Activated naive CD8-positive, alpha-beta T cell treated with anti-CD3 and anti-CD28 coated beads, Interleukin-2, amount 10 ng/mL, durations not matched to agents 7 days and 5 days (primary cell): ENCODE measurements at places on chromosomes 5 and 9. TPM values are rescaled to one million over a fixed set of nuclear protein-coding genes. Genes with fewer than 3 reads are reported as not detected.

- no peak overlapping the region for H3K27ac ChIP-seq
- no peak for DNase-seq
- peaks cover 12% of the 10 kb centered on the region for H3K36me3 ChIP-seq
- no peak overlapping the region for H3K4me3 ChIP-seq
- peaks cover 3% of the 10 kb centered on the region for H3K4me1 ChIP-seq
- no peaks in the 10 kb centered on the region for H3K27me3 ChIP-seq
These were observed 39.6 kb downstream of the UBAP1 start for GRCh38 chr9:34218446-34218845.

- DNase-seq, result no peak
- H3K27me3 ChIP-seq, result no peaks in the 10 kb centered on the region
- no peak overlapping the region for H3K27ac ChIP-seq
- H3K4me3 ChIP-seq, result no peak overlapping the region
These were observed 331.1 kb downstream of the TMEM38B start for GRCh38 chr9:106025453-106025852.

DNA sequence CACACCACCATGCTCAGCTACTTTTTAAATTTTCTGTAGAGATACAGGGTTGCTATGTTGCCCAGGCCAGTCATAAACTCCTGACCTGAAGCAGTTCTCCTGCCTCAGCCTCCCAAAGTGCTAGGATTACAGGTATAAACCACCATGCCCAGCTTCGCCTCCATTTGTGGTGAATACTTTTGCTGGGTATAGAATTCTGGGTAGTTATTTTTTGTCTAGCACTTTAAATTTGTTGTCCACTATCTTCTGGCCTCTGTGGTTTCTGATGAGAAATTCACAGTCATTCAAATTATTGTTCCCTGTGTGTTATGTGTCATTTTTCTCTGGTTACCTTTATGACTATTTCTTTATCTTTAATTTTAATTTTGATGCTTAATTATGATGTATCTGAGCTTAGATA, 57.7 kb upstream of the EXOC3 start:
- H3K27me3 ChIP-seq, result no peaks in the 10 kb centered on the region
- H3K27ac ChIP-seq, result no peak overlapping the region
- H3K4me3 ChIP-seq, result no peak overlapping the region
- peaks cover 20% of the 10 kb centered on the region for H3K4me1 ChIP-seq

- no peaks in the 10 kb centered on the region for H3K27me3 ChIP-seq
- no peak overlapping the region for H3K27ac ChIP-seq
- peaks cover 30% of the 10 kb centered on the region for H3K36me3 ChIP-seq
- no peak overlapping the region for H3K4me3 ChIP-seq
- DNase-seq, result no peak
These were observed 44.0 kb downstream of the ECPAS start for GRCh38 chr9:111440226-111440625.

- DNase-seq, result no peak
- H3K4me1 ChIP-seq, result no peaks in the 10 kb centered on the region
- no peak overlapping the region for H3K4me3 ChIP-seq
These were observed 125.6 kb upstream of the TARS1 start for GRCh38 chr5:33315189-33315588.

DNA sequence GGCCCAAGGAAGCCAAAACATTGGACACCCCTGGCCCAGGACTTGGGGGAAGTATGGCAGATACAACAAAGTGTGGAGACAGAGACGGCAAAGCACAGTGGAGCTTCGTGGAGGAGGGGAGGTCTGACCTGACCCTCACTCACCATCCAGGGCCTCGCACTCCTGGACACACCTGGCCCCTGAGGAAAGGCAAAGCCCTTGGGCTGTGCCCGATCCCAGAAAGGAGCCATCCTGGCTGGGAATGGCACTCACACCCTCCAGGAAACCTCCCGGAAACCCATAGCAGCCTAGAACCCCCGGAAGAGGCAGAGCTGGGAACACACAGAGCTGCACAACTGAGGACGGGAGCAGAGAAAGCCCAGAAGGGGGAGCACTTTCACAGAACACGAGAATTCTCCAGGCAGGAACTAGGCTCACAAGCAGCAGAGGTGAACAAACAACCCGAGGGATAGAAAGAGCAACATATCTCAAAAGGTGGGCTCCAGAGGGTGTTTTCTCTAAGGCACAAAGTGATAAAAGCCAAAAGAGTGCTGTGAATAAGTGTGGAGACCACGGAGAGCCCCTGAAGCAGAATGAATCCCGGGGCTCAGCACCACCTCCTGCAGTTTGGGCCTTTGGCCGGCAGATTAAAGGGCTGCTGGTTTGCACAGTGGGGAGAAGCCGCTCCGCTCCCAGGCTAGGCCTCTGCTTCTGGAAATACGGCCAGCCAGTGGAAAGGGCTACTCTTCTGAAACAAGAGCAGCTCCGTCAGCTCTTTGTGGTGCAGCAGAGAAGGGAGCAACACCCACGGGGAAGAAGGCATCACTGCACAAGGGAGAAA, 108.2 kb downstream of the UBE2R2 start:
- no peak for DNase-seq
- H3K36me3 ChIP-seq, result peaks cover 6% of the 10 kb centered on the region
- peak overlapping the region; percentile 34 for H3K27ac ChIP-seq
- no peaks in the 10 kb centered on the region for H3K27me3 ChIP-seq
- H3K4me3 ChIP-seq, result no peak overlapping the region
- H3K4me1 ChIP-seq, result peaks cover 1% of the 10 kb centered on the region

DNA sequence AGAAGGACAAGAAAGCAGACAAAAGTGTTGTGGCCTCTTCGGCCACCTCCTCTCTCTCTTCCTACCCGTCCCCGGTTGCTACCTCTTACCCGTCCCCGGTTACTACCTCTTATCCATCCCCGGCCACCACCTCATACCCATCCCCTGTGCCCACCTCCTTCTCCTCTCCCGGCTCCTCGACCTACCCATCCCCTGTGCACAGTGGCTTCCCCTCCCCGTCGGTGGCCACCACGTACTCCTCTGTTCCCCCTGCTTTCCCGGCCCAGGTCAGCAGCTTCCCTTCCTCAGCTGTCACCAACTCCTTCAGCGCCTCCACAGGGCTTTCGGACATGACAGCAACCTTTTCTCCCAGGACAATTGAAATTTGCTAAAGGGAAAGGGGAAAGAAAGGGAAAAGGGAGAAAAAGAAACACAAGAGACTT, 2.4 kb downstream of the EGR1 start:
- H3K36me3 ChIP-seq, result peaks cover 5% of the 10 kb centered on the region
- no peak overlapping the region for H3K27ac ChIP-seq
- H3K4me3 ChIP-seq, result peak overlapping the region; percentile 36

DNA sequence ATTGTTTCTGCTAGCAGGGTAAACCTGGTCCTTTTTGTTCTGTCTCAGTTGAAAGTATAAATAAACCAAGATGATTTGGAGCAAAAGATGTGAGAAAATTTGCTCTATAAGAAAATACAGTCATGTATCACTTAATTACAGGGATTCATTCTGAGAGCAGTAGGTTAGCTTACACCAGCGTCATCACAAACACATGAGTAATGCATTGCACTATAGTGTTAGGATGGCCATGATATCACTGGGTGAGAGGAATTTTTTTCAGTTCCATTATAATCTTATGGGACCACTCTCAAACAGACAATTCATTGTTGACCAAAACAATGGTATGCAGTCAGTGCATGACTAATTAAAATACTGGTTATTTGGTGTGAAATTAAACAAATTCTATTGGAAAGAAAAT, 430.9 kb downstream of the CHSY3 start:
- H3K4me3 ChIP-seq, result no peak overlapping the region
- H3K27ac ChIP-seq, result no peak overlapping the region
- no peaks in the 10 kb centered on the region for H3K27me3 ChIP-seq

DNA sequence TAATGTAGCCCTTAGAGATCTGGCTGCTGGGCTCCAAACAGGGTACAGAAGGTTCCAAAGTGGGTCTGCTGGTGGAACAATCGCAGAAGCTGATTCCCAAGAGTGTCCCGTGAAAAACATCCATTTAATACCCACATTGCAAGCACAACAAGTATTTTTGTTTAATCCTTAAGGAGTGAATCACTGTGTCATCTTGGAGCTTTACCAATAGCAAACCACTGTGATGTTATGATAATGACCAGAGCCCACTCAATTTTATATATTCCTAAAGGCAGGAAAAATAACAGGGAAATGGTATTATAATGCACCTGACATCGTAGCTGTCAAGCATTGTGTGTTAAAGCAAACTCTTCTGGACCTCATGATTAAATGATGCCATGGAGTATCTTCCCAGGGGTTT, 291.9 kb downstream of the FBXL7 start:
- H3K27ac ChIP-seq, result no peak overlapping the region
- no peaks in the 10 kb centered on the region for H3K4me1 ChIP-seq
- no peak for DNase-seq
- H3K36me3 ChIP-seq, result no peaks in the 10 kb centered on the region
- H3K27me3 ChIP-seq, result no peaks in the 10 kb centered on the region
- no peak overlapping the region for H3K4me3 ChIP-seq

DNA sequence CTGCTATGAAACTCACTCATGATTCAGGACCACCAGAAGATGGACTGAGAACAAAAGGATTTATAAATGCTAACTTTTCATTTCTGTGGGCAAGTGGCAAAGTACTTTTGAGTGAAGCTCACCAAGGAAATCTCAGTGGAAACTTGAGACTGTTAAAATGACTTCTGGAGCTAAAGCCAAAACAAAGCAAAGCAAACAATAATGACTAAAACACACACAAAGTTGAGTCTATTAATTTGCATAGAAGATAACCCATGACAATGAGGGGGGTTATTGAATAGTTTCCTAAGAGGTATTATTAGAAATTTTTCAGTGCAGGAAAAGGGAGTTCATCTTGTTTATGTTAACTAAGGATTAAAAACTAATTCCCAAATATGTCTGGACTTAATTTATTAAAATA, 612.8 kb upstream of the FAM174A start:
- no peaks in the 10 kb centered on the region for H3K36me3 ChIP-seq
- no peak for DNase-seq
- H3K4me3 ChIP-seq, result no peak overlapping the region
- H3K27me3 ChIP-seq, result no peaks in the 10 kb centered on the region

DNA sequence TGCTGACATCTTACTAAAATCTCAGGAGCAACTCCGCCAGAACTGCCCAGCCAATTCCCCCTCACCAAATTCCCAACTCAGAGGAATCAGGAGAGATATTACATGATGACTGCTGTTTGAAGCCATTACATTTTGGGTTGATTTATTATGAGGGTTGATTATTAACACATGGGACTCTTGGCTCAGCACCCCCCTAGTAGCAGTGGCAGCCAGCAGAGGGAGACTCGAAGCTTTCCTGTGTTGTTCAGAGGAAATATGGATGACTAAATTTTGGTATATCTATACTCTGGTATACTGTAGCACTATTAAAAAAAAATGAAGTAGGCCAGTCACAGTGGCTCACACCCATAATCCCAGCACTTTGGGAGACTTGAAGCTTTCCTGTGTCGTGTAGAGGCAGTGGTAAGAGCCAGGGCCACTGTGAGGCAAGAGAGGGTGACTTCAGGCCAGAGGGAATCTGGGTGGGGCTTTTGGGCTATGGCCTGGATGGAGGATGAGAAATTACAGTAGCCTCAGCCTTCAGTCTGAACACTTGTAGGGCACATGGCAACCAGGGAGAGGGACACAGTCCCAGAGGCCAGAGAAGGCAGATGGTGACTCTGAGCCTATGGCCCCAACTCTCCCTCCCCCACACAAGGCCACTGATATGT, 111.4 kb downstream of the LHX2 start:
- no peak overlapping the region for H3K4me3 ChIP-seq
- H3K27me3 ChIP-seq, result peaks cover 2% of the 10 kb centered on the region
- no peak overlapping the region for H3K27ac ChIP-seq
- no peak for DNase-seq
- peaks cover 5% of the 10 kb centered on the region for H3K4me1 ChIP-seq

DNA sequence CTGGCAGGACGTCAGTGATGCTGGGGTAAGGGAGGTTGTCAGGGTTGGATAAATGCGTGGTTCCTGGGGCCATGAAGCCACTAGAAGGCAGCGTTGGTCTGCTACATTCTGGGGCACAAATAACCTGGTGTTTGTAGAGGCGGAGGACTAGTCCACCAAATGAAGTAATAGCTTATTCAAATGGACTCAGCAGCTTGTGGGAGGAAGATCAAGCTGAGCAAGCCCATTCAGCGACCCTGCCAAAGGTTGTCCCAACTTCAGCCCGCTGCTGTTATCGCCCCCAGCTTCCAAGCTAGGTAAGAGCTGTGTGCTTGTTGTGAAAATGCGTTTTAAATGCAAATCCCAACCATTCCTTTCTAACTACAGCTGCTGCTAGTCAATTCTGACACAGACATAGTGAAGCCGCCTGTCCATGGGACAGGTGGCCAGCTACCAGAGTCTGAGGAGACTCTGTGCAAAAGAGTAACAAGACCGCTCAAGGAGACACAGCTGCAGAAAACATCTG, 7.6 kb upstream of the FAM240B start:
- no peak for DNase-seq
- no peak overlapping the region for H3K27ac ChIP-seq
- H3K4me3 ChIP-seq, result no peak overlapping the region
- H3K4me1 ChIP-seq, result no peaks in the 10 kb centered on the region
- no peaks in the 10 kb centered on the region for H3K36me3 ChIP-seq

- no peaks in the 10 kb centered on the region for H3K36me3 ChIP-seq
- H3K4me1 ChIP-seq, result no peaks in the 10 kb centered on the region
- H3K4me3 ChIP-seq, result no peak overlapping the region
These were observed 326.6 kb downstream of the ENC1 start for GRCh38 chr5:74313896-74314295.

GRCh38 chr9:89718651-89719050, 113.8 kb downstream of the GADD45G start:
- H3K4me3 ChIP-seq, result no peak overlapping the region
- DNase-seq, result no peak
- H3K4me1 ChIP-seq, result peaks cover 48% of the 10 kb centered on the region
- peaks cover 13% of the 10 kb centered on the region for H3K36me3 ChIP-seq
- no peak overlapping the region for H3K27ac ChIP-seq

DNA sequence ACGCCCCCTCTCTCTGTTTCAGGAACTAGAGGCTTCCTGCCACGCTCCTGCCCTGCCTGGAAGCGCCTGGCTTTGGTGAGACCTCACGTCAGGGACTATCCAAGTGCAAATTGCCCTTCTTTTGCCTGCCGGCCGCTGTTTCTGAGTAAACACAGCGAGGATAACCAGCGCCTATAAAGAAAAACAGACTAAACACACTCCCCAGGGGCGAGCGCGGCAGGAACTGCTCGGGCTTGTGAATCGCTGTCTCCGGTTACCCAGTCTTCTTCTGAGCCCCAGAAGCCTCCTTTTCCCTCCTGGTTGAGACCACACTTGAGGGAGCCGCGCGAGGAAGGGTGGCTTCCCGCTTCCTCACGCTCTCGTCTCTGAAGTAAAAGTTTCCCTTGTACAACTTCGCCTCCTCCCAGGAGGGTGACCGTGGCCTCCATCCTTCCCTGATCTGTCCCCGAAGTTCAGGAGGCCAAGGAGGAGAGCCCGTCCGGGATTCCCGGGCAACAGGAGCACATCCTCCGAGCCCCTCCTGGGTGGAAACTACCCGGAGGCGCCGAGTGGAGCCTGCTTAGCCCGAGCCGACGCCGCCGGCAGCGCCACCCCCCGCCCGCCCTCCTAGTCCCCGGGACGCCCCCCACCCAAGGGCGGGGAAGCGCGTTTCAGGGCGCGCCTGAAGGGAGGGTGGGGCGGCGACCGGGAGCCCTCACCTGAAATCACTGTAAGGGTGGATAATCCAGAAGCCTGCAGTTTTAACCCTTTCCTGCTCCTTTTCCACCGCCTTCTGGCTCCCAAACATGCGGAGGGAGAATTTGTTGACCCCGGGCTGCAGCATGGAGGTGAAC, 993 bp downstream of the HCN1 start:
- H3K27ac ChIP-seq, result no peak overlapping the region
- no peaks in the 10 kb centered on the region for H3K36me3 ChIP-seq
- H3K4me1 ChIP-seq, result peaks cover 1% of the 10 kb centered on the region

- H3K27ac ChIP-seq, result no peak overlapping the region
- H3K36me3 ChIP-seq, result no peaks in the 10 kb centered on the region
- no peak for DNase-seq
- peaks cover 7% of the 10 kb centered on the region for H3K27me3 ChIP-seq
- H3K4me3 ChIP-seq, result no peak overlapping the region
These were observed 33.7 kb downstream of the MCTP1 start for GRCh38 chr5:95251185-95251584.

Gene FPGS
- 108 TPM for total RNA-seq

Gene FAM81B
- not detected for total RNA-seq

Gene MZB1
- total RNA-seq, result 22.6 TPM
